ENCODE measurements at places on chromosomes 3 and 15.

GRCh38 chr15:68352401-68353062 lies 75.0 kb downstream of the FEM1B start:
- DNase-seq = no peak

GRCh38 chr3:190629088-190629487 lies 115.2 kb downstream of the IL1RAP start:
- no peak for DNase-seq

- no peak for DNase-seq
Measured at GRCh38 chr15:77808581-77809177, 176.0 kb upstream of the LINGO1 start.

GRCh38 chr3:111980716-111981456 lies 2.1 kb downstream of the ABHD10 start:
- no peak for DNase-seq

GRCh38 chr15:55016225-55016624 lies 180.5 kb downstream of the RSL24D1 start:
- DNase-seq = no peak

- DNase-seq = no peak
Measured at GRCh38 chr3:5220193-5220592, 32.7 kb downstream of the EDEM1 start.

DNA sequence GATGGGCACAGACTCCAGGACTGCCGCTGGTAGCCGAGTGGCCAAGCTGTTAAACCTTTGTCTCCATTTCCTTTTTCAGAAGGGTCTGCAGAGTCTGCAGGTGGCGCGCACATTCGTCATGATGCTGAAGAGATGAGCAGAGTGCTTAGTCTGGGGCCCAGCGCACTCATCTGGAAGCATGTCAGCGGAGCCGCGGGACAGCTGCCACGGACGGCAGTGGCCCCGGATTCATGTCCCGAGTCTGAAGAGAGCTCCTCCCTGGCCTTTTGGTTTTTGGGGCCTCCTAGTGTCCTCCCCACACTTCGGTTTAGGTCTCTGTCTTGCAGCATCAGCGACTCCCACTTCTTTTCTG lies 42.6 kb downstream of the KLHL25 start:
- no peak for DNase-seq

GRCh38 chr3:142837526-142837925 lies 51.4 kb downstream of the PCOLCE2 start:
- DNase-seq = no peak

- no peak for DNase-seq
Measured at GRCh38 chr3:190690246-190690645, 172.2 kb downstream of the GMNC start.

DNA sequence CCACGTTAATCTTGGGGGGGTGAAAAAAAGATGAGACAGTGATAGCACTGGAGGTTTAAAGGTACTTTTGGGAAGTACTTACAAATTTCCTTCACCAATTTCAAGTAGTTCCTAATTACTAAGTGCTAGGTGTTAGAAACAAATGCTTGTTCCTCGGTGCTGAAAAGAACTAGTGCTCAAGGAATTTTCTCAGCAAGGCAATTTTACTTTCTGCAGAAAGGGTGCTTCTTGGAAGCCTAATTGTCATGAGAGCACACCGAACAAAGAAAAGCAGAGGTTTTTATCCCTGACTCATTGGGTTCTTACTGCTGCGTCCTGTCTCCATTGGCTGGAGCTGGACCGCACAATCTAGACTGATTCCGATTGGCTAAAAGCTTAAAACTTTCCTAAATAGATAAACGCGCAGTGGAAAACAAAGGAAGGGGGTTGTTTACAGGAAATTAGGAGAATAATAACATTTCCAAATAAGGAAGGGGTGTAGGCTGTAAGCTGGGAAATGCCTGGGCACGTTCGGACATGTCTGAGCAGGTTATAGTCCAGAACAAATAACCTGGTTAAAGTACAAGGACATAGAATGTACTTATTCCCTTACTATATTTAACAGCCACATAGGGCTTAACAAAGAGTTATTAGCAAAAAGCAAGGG lies 49.6 kb downstream of the CHD2 start:
- no peak for DNase-seq

All from activated CD4-positive, alpha-beta T cell treated with anti-CD3 and anti-CD28 coated beads for 1 hour (primary cell).